Stimulated activated CD8-positive, alpha-beta memory T cell treated with anti-CD3 and anti-CD28 coated beads, Interleukin-2, amount 100 ng/mL, for 1 hour (primary cell): ENCODE measurements at places on chromosomes 5 and 9.

DNA sequence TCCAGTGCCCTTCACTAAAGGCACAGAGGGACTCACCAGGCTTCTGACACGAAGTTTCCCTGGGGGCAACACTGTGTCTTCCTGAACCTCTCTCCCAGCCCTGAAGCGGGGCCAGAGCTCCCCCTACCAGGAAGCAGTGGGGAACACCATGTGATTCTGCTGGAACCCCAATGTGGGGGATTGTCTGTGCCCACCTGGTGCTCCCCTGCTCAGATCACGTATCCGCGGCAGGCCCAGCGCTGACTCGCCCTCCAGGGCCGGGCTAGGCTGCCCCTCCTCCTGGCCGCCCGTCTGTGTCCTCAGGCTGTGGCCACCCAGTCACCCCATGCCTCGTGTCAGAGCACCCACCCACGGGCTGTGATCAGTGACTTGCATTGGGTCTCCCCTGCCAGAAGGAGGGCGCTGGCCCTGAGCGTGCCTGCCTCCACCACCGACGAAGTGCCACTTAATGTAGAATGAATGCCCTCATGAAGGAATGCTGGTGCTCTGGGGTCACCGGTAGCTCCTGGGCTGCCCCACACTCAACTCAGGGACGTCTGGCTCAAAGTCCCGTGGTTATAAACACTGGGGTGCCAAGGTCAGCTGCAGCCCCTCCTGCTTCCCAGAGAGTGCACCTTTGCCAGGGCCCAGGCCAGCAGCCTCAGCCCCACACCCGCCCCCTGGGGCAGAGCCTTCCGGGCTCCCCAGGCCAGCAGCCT lies 22.1 kb downstream of the SARDH start:
- DNase-seq: no peak

- no peak for DNase-seq
These were observed 1.6 kb downstream of the CCL19 start for GRCh38 chr9:34689512-34689911.

GRCh38 chr9:20593537-20593936 lies 28.8 kb downstream of the MLLT3 start:
- DNase-seq: no peak

DNA sequence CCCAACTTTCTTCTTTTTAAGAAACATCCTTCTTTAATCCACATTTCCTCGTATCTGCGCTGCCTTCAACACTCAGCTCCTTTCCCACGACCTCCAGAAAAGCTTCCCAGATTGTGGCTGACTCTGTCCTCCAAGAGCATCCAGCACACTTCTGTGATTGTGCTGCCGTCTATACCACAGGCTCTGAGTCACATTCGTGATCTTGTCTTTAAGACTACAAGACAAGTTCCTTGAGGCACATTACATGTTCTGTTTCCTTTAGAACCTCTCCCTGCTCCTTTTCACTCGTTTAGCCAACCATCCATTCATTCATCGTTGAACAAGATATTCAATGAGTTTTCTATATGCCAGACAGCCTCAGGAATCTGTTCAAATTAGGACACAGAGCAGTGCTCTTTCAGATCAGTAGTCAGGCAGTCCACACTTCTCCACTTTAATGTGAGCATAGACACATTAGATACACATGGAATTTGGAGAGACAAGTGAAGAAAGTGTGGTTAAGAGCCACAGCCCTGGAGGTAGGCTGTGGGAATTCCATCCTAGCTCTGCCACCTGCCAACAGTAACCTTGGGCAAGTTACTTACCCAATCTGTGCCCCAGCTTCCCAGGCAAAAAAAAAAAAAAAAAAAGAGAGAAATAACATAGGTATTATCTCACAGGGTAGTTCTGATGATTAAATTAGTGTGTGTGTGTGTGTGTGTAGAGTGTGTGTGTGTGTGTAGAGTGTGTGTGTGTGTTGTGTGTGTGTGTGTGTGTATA lies 18.9 kb downstream of the WHRN start:
- no peak for DNase-seq

DNA sequence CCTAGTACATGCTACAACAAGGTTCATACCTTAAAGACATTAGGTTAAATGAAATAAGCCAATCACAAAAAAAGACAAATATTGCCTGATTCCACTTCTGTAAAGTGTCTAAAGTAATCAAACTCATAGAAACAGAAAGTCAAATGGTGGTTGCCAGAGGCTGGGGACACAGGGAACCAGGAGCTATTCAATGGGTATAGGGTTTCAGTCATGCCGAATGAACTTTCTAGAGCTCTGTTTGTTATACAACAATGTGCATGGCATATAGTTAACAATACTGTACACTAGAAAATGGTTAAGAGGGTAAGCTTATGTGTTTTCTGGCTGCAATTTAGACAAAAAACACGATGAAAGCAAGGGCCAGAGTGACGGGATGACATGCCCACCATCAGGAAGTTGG lies 70.8 kb upstream of the EGFLAM start:
- DNase-seq: no peak

DNA sequence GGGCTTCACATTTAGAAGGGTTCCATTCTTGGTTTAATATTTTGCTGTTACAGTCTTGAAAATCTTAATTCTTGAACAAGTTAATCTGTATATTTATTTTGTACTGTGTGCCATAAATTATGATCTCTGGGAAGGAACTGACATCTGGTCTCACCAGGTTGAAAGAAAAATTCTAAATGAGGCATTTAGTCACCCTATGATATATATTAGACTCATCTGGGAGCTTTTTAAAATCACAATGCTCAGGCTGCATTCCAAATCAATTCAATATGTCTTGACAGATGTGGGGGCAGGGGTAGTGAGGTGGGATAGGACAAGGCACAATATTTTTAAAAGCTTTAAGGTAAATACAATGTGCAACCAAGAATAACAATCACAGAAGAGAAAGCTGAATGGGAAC lies 569.2 kb downstream of the PRR16 start:
- DNase-seq: no peak

GRCh38 chr5:109299557-109299956 lies 110.2 kb downstream of the PJA2 start:
- DNase-seq: no peak

DNA sequence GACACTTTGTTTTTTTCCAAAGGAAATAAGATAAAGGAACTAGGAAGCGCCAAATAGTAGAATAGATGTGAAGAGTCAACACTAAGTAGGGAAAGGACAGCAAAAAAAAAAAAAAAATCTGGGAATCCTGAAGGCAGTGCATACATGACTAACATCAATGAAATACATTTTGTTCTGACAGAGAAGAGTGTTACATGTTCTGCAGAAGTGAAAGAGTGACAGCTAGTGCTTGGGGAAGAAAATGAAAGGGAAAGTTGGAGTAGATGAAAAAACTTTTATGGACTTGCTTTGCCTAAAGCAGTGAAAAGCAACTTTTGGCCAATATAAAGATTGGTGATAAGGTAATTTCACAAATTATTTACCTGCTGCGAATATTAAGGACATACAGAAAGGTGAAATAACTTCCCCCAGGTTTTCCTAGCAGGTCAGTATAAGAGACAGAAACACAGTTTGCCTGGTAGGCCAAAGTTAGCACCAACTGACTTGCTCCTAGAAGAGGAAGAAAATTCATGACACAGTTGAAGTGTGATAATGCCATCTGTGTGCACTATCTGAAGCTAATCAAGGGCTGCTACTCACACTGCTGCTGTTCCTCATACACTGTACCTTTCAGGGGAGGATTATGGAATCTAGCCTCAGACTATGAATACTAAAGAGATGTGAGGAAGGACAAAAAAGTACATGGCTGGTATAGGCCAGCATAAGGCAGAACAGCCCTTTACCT lies 38.6 kb downstream of the RANBP6 start:
- no peak for DNase-seq

DNA sequence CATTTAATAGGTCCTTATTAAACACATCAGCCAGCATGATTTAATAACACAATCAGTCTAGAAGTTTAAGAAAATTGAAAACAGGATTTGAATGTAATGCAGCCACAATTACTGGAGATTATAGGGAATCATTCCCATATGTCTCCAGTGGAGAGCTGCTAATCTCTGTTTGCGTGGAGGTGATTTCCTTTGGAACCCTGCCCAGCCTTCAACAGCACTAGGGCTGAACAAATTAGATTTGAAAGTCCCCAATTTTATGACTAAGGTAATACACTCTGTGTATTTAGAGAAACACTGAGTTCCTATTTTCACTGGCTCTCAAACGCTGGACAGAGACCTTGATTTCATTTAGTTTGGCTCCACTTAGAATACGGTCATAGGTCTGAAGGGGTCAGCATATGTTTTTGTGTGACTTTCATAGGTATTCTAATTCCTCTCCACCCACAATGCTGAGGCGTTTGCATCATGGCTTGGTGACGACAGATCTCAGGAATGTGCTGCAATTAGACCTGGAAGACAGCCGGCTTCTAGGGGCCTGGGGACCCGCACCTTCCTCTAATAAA lies 508.3 kb downstream of the EBF1 start:
- no peak for DNase-seq

DNA sequence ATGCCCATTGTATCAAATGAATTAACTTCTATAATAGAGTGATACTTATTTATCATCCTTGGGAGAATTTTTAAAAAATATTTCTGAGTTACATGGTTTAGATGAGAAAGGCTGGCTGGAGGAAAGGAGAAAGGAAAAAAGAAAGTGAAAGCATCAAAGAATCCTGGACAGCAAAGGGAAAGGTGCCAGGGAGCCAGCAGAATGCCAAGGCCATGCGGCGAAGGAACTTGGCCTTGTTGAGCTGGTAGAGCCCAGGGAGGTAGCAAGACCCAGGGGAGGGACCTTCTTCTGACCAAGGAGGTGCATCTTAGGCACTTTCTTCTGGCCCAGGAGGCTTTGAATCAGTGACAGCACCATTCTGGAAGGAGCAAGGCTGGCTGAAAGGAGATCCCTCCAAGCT lies 240.5 kb downstream of the ENC1 start:
- no peak for DNase-seq

DNA sequence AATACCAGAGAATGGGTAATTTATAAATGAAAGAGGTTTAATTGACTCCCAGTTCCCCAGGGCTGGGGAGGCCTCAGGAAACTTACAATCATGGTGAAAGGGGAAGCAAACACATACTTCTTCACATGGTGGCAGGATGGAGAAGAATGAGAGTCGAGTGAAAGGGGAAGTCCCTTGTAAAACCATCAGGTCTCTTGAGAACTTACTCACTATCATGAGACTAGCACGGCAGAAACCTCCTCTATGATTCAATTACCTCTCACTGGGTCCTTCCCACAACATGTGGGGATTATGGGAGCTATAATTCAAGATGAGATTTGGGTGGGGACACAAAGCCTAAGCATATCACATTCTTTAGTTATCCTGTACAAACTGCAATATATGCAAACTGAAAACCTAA lies 609.4 kb downstream of the MTRR start:
- DNase-seq: no peak

GRCh38 chr9:133521122-133522072 lies 3.4 kb downstream of the MYMK start:
- no peak for DNase-seq

- DNase-seq: no peak
These were observed 131.2 kb downstream of the WNK2 start for GRCh38 chr9:93315118-93315517.

DNA sequence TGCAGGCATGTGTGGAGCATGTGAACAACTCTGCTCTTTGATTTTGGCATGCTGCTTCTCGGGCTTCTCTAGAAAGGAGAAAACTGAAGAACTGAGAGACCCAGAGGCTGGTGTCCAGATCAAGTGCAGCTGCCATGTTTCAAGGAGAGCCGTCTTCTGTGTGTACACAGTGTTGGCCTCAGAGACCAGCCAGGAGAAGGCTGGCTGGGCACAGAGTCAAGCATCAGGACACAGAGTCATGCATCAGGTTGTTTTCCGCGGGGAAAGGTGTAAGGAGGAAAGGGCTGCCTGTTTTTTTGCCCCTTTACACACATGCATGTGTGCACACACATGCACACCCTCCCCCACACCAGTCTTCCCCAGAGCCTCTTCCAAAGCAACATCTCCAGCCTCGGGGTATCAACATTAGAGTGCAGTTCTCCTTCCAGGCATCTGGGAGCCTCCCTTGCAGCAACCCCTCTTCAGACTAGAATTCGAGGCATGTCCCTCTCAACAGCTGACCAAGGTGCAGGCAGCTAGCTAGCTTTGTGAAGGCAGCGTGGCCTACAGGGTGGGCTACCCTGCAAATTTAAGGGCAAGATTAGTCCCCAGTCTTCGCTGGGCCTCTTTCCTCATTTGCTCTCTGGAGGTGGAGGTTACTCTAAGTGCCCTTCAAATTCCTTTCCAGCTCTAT lies 180.9 kb downstream of the AOPEP start:
- no peak for DNase-seq

- DNase-seq: no peak
These were observed 275.9 kb downstream of the CRB2 start for GRCh38 chr9:123631862-123632261.

DNA sequence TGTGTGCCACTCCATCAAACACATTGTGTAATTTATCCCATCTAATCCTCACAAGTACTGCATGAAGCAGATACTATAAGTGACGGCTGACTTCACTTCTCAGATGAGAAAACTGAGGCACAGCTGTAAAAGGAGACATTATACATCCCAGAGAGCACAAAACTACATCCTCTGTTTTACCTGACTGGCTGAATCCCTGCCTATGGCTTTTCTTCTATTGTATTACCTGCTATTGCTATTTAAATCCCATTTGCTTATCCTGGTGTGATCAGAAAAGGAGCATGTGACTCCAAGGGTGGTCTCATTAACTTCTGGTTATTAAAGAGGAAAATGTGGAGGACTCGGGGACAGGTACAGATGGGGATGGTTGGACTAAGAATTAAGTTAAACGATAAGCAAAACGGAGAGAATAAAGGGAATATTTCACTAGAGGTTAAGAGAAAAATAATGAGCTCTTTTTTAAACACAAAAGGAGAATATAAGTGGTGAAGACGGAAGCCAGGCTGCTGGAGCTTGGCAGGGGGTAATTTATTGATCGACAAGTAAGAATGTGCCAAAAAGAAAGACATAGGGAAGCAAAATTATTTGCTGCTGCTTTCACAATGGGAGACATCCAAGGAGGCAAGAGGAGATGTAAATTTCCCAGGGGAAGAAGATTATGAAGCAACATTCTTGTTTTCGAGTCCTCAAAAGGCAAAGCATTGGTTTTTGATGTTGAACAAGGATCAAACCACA lies 155.7 kb upstream of the GPR151 start:
- no peak for DNase-seq

DNA sequence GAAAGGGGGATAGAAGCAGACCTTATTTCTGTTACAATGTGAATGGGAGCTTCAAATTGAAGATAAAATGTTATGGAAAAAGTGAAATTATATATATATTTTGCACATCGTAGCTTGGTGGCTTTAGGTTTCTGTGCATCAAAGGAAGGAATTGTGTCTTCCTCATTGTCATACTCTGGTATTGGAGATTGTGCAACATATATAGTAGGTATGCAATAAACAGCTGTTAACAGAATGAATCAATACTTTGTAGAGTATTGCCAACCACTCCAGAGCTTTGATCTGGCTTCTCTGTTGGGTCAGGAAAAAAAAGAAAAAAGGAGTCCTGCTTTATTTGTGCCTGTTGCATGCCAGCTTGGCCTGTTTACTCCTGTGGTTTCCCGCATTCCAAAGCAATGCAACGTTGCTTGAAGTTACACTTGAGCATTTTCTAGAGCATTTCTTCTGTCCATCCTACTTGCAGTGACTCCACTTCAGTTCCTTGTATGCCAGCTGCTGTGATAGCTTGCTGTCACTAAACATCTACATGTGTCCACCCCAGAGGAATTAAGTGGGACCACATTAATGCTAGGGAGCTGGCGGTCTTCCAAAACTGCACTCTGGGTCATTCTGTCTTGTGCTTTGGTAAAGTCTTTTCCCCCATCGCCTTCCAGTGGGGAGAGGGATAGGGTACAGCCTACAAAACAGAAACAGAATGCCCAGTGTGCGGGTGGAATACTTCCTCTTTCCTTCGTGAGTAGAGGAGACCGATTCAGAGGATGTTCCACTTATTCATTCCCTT lies 62.0 kb upstream of the MEF2C start:
- DNase-seq: no peak

GRCh38 chr9:113187929-113188595 lies 33.0 kb downstream of the FKBP15 start:
- no peak for DNase-seq
